NCI-H510A (cell line): ENCODE measurements at places on chromosomes 12 and 14.

DNA sequence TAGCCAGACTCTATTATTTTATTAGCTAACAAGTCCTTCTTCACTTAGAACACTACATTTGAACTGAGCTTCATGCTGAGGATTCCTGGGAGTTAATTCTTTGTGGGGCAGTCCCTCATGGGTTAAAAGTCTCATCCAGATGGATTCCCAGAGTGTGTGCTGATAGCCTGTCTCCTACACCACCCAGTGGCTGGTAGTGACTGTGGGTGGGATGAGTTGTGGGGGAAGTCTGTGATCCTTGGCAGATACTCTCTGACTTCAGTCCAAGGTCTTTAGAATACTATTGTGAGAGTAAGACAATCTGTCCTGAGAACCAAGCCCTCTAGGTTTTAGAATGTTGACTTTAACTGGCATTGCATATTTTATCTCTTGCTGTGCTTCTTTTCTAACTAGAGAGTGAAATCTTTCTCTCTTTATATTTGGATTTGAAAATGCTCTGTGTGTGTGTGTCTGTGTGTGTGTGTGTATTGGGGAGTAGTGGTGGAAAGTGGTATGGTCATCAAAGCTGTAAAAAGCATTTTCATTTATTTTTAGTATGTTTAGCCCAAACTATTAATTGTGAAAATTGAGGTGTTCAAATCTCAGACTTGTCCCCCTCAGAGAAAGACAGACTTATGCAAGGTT is 37.3 kb downstream of the AKAP6 start:
- no peak for DNase-seq

GRCh38 chr14:74015176-74015575 is 3.9 kb downstream of the ENTPD5 start:
- no peak for DNase-seq

DNA sequence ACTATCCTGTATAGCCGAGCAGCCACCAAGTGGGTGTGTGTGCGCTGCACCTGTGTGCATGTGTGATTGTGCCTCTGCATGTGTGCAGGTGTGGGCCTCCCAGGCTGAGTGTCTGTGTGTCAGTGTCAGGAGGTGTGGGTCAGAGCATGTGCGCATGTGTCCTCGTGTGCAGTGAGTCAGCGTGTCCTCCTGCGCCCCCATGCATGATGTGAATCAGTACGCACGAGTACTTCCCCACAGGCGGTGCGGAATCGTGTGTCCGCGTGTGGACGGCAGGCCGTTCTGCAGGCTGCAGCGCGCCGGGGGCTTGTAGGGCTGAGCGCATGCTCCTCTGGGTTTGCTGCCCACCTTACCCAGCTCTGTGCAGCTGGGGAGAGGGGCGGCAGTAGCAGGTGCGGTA is 34.2 kb downstream of the DTX1 start:
- DNase-seq = no peak

GRCh38 chr12:64667793-64668192 is 57.5 kb downstream of the RASSF3 start:
- DNase-seq = no peak

- no peak for DNase-seq
Measured at GRCh38 chr14:67131691-67132090, 57.5 kb upstream of the GARIN2 start.

GRCh38 chr12:65956056-65956738 is 131.9 kb downstream of the HMGA2 start:
- no peak for DNase-seq

- DNase-seq = no peak
Measured at GRCh38 chr14:26427097-26427496, 170.7 kb downstream of the NOVA1 start.

DNA sequence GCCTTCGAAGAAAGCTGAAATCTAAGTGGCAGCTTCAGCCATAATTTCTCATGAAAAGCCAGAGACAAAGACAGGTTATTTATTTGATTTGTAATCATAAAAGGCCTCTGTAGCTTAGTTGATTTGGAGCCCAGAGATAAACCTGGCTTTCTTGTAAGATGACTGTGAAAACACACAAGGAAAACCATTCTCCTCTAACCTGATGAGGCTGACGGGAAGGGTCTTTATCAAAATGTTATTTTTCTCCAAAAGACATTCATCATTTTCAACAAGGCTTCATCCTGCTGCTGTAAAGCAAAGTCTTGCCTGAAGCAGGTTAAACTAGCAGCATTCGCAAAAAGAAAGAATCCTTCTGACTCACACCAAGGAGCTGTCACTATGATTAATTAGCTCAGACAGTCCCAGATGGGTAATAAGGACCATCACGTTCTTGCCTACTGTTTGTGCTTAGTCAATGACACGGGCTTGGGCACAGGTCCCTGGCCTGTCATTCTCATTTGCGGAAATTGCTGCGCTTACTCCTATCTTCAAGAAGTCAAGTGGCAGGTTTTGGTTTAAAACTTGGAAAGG is 286.6 kb downstream of the C12orf75 start:
- DNase-seq = no peak

DNA sequence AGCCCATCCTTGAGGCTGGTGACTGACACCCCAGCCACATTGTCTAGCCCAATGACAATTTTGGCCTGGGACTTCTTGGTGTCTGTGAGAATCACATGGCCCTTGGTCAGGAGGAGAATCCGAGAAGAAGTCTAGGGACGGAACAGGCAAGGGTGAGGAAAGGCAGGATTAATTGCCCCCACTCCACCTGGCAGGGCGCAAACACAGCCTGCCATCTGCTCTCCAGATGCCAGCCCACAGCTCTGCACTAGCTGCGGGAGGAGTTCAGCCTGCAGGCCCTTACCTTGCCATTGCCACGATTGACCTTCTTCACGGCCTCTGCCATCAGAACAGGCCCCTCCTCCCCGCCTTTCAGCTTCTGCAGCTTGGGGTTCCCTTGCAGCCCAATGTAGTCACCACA is 13.1 kb upstream of the TAC3 start:
- DNase-seq = peak; percentile 30

DNA sequence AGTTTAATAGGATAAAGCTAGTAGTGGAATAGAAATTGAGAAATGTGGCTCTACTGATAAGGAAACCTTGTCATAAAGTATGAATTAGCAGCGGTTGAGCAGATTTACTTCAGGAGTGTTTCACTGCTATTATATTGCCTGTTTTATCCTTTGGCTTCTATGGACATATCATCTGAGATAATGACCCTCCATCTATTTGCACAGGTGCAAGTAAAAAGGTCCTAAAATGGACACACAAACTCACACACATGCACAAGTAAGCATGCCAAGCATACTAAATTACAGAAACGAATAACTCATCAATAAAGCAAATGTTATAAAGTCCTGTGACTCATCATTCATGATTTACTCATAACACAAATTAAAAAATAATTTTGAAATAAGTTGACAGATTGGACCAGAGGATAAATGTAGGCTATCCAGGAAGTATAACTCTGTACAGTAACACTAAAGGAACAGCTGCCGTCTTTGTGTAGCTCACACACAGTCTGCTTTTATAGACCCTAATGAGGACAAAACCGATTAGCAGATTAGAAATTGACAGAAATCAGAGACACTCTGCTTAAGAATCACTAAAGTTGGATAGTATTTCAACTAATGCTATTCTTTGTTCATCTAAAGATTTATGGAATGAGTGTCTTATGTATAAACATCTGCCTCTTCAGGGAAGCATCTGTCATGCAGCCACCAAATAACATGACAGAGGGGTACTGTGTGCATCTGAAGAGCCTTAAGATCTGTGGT is 73.9 kb downstream of the SYT1 start:
- peak; percentile 53 for DNase-seq

- DNase-seq = peak; percentile 82
Measured at GRCh38 chr14:105473677-105474482, 741 bp upstream of the CRIP2 start.

DNA sequence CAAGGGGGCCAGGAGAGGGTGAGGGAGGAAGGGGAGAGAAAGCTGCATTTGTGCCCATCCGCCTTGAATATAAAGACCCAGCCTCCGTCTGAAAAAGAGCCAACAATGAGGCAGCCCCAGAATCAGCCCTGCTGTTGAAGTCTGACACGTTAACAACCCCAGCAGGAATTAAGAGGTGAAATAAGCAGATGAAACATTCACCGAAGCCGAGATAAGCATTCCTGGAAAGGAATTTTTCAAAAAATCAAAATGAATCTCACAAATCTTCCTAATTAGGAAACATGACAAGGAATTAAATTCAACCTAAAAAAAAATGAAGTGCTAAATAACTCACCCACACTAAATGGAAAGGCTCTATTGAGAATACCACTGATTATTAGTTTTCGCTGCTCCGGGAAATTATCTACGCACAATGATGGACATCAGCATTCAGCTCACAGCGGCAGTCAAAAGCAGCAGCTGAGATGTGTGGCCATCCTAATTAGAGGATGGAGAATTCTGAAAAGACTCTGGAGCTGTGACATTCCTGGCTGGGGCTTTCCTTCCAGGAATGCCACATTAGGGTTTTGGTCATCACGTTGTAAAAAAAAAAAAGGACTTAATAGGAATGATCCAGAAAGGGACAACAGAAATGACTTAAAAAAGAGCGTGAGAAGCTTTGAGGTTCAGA is 8.2 kb upstream of the PARP11 start:
- DNase-seq = no peak

- no peak for DNase-seq
Measured at GRCh38 chr14:54048311-54048710, 91.7 kb upstream of the BMP4 start.

DNA sequence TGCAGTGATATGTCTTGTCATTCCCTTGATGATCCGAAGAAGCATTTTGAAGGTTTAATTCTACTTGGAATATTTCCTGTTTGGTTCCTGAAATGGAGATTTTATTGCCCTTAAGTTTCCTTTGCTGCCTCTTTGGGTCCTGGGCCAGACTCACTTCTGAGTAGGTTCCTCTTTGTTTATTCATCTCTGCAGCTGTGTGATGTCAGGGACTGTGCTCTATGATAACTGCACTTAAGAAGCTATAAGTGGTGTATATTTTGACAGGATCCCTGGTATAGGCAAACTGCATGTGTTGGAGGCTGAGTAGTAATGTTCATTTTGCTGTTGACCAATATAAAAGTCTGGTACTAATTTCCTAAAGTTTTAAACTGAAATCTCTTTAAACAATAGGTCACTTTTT is at the start of gene KLRC4:
TSS of gene KLRC4 (minus strand) at position 366 of the 400 bp plus-strand sequence. CDS start at position 184, 182 bp downstream.
- DNase-seq = peak; percentile 62

GRCh38 chr14:63988579-63988978 is 135.8 kb downstream of the SYNE2 start:
- DNase-seq = no peak

DNA sequence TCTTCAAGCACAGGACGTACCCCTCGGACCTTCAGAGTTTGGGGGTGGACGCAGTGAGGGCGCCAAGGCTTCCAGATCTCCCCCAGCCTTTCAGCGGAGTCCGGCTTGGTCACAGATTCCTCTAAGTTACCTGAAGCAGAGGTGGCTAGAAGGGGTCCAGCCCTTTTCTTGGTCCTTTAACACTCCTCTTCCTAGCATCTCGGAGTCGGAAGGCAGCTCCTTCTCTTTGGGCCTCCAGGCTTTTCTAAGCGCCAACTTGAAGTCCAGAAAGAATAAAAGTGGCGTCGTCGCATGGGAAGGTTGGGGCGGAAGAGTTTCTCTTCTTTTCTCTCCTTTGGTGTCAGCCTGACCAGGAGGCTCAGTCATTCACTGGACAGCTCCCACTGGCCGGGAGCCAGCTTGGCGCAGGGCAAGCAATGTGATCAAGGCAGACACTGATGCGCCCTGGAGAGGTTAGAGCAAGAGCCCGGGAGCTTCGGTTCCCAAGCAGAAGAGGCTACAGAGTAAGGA is 9.6 kb downstream of the OR6S1 start:
- DNase-seq = no peak

DNA sequence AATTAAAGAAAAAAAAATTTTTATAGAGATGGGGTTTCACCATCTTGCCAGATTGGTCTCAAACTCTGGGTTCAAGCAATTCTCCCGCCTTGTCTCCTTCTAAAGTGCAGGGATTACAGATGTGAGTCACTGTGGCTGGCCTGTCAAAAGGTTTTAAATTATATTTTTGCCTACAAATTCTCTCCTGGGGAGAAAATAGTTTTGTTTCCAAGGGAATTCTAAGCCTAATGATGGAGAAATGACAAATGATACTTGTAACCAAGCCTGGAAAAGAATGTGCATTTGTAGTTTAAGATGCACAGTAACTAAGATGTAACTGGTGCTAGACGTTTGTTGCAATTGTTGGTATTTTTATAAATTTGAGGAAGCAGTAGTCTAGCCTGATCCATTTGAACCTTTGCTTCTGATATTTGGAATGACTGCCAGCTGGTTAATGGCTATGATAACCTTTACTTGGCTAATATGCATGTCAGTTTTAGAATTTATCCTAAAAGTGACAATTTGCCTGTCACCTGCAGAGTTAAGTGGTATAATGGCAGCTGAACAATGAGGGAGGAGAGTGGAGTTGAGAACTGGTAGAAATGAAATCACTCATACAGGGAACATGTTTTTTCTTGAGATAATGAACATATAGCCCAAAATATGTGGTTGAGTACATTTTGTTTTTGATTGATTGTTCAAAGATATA is 148.0 kb downstream of the FUT8 start:
- no peak for DNase-seq

GRCh38 chr14:55819610-55820304 is 239.8 kb downstream of the KTN1 start:
- no peak for DNase-seq

DNA sequence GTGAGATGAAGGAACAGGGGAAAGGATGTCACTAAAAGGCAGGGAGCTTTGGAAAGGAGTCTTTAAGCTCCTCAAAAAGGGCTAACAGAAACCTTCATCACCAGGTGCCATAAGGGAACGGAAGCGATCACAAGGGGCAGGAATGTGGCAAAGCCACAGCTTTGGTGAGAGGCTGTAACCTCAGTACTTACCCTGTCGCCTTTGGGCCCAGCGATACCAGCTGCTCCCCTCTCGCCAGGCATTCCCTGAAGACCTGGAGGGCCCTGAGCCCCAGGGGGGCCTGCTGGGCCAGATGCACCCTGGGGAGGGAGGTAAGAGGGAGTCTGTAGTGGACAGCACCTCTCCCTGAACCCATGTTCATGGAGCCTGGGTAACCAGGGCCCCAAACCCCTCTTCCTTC is 18.9 kb downstream of the TMEM106C start:
- no peak for DNase-seq

DNA sequence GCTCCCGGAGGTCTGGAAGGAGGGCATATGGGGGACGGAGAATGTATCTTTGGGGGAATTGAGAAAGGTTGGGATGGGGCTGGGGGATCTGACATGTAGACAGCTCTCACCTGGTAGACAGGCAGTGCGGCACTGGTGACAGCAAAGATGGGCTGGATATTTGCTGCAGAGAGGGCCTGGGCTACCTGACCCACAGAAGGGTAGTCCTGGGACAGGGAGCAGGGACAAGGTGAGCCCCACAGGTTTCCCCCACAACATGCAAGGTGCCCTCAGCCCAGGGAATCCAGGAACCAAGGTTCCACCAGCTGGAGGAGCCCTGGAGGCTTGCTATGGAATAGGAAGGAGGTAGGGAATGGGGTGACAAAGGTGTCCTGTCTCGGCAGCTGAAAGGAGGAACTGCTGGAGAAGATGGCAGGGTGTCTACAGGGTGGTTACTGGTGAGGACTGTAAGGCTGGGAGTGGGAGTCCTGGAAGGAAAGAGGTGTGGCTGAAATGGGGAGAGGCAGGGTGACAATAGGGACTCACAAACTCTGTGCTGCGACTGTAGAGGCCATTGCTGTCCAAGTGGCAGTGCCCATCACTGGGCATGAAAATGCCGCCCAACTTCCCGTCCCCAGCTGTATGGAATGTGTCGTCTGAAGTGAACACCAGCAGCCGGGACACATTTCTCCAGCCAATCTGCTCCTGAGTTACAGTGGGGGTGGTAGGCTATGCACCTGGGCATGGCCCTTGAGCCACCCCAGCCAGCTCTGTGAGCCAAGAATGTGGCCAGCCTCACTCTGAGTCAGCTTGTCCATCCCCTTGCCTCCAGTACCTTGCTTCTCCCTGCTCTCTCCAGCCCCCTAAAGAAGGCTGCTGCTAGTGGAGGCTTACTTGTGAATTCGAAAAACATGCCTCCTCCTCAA is 11.3 kb downstream of the ITGB7 start:
- DNase-seq = no peak
